ENCODE measurements at places on chromosomes 2 and 18.

DNA sequence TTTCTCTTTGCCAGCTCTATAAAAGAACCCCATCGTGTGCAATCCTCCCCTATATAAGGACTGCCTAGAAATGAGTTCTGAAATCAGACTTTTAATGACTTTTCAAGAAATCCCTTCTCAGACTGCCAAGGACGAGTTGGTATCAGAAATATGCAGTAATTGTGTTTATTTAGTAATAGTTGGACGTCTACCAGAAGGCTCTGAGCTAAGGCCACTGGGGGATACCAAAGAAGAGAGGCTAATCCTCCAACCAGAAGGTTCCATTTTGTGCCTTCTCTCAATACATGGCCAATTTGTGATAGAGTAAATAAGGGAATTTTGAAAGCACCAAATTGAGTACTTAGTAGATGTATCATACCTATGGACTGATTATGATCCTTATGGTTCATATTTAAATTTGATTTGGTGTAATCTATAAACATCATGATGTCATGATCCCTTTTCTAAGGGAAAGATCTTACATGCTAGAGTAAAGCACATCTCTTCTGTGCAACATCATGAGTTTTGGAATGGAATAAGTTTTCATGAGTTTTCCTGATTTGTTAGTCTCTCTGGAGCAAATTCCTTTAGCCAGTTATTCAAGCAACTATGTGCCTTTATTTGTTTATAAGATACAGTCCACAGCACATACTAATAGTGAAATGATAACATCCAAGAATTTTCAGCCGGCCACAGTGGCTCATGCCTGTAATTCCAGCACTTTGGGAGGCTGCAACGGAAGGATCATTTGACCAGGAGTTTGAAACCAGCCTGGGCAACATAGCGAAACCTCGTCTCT is 82.2 kb upstream of the LTBP1 start:
- no peak for DNase-seq

GRCh38 chr2:105790461-105791149 is 45.9 kb downstream of the NCK2 start:
- DNase-seq, result no peak

DNA sequence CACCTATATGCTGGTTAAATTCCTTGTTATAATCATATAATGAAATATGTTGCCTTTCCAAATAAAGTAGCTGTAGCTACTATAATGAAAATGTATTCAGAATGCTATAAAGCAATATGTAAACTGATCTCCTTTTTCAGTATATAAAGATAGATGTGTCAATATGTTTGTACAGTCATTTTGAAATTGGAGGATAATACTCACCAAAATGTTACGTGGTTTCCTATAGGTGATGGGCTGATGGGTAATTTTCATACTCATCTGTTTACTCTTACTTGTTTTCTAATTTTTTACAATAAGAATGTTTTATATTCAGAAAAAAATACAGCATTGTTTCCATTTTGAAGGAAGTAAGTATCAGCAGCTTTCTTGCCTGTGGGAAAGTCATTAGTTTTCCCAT is 70.2 kb downstream of the PRKRA start:
- DNase-seq, result no peak

- DNase-seq, result no peak
Observed at GRCh38 chr2:97769308-97769707, 55.9 kb downstream of the ZAP70 start.
